ENCODE measurements at places on chromosomes 1 and 21.

DNA sequence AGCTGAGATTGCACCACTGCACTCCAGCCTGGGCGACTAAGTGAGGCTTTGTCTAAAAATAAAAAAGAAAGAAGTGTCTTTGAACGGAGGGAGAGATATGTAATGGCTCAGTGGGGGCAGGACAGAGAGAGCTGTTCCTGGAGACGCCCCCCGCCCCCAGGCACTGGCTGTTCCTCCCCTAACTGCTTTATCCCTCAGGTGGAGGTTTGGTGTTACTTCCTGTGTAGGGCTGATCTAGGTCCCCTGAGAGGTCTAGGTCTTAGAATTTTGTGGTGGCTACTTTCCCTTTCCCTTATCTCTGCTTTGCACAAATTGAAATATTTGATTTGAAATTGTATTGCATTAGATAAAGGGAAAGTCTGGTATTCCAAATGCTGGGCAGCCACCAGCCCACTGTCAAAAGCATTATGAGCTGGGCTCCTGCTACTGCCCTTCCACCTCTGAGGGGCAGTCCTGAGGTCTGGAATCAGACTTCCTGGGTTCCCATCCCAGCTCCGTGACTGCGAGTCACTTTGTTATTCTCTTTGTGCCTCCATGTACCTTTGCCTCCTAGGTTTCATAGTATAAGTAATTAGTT, 134.8 kb upstream of the KIF26B start:
- DNase-seq: no peak

- no peak for DNase-seq
Measured at GRCh38 chr1:62922006-62922405, 138.1 kb downstream of the ATG4C start.

DNA sequence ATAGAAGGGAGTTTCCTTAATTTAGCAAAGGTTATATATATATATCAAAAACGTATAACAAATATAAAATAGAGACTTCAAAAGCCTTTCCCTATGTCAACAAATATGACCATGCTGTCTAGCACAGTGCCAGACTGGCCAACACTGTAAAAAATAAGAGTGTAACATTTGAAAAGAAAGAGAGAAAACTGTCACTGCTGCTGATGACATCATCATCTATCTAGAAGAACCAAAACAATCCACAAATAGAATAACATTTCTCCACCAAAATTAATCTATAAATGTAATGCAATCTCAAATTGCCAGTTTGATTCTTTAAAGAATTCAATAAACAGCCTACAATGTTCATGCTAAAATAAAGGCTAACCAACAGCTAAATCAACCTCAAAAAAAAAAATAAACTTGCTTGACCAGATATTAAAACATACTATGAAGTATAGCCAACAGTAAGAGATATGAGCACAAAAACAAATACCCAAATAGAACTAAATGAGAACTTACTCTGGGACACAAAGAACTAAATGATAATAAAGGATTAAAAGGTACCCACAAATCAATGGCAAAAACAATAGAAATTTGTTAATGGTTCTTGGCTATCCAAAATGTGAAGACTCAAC, 50.2 kb downstream of the ENAH start:
- no peak for DNase-seq

GRCh38 chr1:5580926-5581325, 411.3 kb downstream of the NPHP4 start:
- DNase-seq: no peak

GRCh38 chr1:229325853-229326487, 16.9 kb downstream of the CCSAP start:
- no peak for DNase-seq

GRCh38 chr1:104765085-104765484, 1015.4 kb downstream of the AMY1C start:
- no peak for DNase-seq

DNA sequence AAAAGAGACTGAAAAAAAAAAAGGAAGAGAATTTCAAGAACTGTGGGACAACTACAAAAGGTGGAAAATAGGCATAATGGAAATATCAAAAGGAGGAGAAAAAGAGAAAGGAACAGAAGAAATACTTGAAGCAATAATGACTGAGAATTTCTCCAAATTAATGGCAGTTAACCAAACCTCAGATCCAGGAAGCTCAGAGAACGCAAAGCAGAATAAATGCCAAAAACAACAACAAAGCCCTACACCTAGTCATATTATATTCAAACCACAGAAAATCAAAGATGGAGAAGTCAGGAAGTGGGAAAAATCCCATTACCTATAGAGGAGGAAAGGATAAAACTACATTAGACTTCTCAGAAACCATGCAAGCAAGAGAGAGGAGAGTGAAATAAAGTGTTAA, 20.7 kb upstream of the AHCYL1 start:
- no peak for DNase-seq

Data from urothelium cell line (cell line).